ENCODE measurements at places on chromosomes 2 and 18.

DNA sequence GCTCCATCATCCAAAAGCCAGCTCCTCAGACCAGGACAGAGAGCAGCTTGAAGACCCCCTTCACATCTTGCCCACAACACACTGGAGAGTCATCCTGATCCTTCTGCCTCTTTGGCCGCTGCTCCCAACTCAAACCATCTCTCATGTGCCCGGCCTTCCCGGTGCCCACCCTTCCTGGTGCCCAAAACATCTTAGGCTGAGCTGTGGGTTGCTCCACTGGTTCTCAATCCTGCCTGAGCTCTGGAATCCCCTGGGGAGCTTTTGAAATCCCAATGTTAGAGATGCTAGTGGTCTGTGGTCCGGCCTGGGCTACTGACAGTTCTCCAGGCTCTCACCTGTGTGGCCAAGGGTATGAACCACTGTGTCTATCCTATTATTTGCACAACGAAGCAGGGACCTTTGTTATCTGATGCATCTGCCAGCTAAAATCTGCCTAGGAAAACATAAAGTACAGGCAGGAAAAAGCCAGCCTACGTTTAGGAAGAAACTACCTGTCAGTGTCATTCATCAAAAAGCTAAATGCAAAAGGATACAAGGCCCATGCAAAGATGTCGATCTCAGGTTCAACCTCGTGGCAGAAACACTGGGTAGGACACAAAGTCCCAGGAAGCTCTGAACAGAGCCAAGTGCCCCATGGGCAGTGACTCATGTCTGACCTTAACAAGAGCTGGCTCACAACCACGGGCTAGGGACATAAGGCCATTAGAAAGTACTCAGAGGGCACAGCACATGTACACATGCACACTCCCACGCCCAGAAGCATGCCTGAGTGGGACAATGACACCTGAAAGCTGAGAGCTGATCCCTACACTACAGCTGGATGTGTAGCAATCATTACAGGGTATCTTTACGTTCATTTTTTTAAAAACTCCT, 30.8 kb downstream of the TBC1D8 start:
- DNase-seq = peak; percentile 81

DNA sequence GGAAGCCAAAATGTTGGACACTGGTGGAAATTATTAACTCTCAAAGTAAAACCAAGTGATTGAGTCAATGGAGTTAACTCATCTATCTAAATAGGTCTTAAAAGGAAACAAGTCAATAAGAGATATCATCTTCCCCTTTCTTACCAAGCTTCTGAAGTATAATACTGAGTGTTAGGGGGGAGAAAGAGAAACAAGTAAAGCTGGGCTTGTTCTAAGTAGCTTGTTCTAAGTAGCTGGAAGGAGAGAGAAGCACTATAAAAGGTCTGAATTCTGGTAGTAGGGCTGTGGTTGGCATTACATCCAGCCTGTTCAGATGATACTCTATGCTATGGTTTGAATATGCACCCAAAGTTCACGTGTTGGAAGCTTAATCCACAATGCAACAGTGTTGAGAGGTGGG, 26.8 kb downstream of the YES1 start:
- no peak for DNase-seq

GRCh38 chr18:55738483-55739114, 150.6 kb upstream of the TCF4 start:
- DNase-seq = no peak

GRCh38 chr2:191646163-191646902, 31.6 kb upstream of the NABP1 start:
- DNase-seq = no peak

- DNase-seq = no peak
Measured at GRCh38 chr2:219918254-219918653, 290.8 kb downstream of the SLC4A3 start.

DNA sequence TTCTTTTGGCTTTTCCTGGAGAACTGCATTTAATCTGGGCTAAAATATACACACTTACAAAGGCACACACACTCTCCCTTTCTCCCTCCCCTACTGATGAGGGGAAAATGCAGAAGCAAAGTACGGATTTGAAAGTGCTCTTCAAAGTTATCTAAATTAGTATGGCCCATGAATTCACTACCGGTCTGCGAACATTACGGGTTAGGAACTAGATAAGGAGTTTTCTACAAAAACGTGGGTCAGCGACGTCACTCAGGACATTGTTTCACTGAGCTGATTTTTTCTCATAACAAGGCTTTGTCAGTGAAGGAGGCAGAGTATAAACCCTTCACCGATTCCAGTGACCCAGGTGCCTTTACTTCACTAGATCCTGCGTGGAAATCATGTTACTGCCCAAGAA, 47.3 kb downstream of the COA5 start:
- DNase-seq = no peak

DNA sequence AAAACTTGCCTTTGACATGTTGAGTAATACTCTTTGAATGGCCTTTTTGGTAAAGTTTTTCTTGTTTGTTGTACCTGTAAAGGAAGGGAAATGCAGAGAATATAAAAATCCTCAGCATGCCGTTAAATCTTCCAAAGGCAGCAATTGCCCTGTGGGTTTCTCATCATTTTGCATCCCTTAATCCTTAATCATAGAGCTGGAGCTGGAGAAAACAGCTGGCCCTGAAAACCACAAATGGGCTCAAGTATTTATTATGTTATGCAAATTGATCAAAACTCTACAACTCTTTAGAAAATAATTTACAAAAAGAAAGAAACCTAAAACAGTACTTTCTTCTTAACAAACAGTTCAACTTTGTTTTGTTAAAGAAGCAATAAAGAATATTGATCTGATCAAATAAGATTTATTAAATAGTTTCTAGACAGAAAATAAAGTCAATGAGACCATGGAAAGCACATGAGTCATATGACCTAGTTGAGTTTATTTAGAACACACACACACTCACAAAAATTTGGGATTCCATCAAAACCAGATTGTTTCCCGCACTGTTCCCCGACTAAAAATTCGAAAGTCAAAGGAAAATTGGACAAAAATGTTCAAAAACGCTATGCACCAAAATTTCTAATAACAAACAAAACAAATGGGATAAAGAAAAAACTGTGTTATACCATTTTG, 309.0 kb downstream of the GULP1 start:
- DNase-seq = no peak

GRCh38 chr2:229057976-229058553, 213.0 kb downstream of the PID1 start:
- DNase-seq = no peak

- peak; percentile 79 for DNase-seq
Measured at GRCh38 chr2:28510184-28510583, 14.3 kb downstream of the PLB1 start.

DNA sequence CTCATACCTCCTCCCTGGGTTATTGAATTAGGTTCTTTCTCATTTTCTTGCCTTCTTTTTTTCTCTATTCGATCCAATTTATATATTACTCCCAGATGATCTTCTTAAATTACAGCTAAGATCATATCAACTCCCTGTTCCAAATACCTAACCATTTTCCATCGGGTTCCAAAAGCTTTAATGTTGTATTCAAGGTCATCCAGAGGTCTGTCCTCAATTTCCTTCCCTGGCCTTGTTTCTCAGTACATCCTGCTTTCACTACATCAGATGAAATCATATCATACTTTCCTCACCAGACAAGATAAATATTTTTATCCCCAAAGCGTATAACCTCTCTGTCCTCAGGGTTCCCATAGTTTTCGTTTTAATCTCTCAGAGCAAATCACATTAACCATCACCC, 36.3 kb upstream of the GREB1L start:
- DNase-seq = no peak

DNA sequence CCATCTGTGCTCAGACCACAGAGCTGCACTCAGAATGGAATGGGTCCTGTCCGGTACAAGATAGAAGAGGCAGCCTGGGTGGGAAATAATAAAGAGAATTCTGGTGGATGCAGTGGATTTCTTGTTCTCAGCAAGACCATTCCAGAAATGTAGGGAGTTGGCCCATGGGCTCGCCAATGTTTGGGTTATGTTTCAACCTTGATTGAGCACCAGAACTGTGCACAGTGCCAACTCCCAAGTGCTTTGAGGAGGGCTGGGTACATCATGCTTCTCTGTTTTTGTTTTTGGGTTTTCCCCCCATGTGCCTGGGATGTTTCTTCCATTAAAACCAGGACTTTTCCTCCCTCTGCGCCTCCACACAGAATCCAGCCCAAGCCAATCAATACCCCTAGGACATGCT, 304.1 kb downstream of the TNS1 start:
- no peak for DNase-seq

- DNase-seq = no peak
Measured at GRCh38 chr2:162887902-162888301, 49.3 kb upstream of the KCNH7 start.

DNA sequence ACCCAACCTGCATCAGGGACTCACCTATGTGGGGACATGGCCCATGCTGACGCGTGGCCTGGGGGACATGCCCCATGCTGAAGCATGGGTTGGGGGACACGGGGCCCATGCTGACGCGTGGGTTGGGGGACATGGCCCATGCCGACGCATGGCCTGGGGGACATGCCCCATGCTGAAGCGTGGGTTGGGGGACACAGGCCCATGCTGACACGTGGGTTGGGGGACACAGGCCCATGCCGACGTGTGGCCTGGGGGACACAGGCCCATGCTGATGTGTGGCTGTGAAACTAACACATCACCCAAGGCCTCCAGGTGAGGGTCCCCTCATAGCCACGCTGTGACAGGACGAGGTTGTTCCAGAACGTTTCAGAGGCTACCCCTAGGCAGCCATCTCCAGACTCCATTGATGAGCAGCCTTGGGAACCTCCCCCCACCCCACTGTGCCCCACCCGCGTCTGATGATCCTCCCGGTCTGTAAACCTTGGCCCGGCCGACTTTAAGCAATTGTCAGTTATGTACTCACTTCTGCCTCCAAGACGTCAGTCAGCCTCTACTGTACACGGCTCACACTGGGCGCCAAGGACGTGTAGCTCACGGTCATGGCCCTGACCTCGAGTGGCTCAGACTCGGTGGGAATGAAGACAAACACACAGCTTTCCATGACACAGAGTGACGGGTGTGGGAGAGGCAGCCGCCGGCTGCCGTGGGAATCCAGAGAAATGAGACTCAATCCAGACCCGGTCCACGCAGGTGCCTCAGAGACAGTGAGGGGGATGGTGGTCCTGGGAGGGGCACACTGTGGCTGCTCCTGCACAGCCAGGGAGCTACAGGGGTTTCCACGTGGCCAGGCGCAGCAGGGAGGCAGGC, 50.2 kb upstream of the SLC66A3 start:
- DNase-seq = no peak

DNA sequence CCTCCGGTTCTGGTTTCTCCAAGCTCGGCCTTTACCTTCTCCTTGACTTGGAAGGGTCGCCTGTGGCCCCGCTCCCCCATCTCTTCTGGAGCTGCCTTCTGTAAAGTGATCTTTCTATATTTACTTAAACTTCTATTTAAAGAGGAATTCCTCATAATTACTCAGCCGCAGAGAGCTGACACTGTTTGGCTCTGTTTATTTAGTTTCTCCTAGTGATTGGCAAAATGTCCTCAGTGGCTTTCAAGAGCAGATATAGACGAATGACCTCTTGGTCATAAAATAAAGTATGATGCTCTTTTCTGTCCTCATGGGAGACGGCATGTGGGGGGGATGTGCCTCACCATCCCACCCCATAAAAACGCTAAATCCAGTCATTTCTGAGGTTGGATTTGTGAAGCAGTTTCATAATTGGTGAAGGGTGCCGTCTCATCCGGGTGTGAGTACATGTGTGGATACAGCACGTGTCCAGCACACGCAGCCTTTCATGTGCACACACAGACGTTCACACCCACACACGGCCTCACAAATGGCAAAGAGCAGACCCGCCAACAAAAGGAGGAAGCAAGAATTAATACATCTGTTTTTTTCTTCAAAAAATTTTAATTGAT, 43.4 kb upstream of the SMAD7 start:
- peak; percentile 6 for DNase-seq

DNA sequence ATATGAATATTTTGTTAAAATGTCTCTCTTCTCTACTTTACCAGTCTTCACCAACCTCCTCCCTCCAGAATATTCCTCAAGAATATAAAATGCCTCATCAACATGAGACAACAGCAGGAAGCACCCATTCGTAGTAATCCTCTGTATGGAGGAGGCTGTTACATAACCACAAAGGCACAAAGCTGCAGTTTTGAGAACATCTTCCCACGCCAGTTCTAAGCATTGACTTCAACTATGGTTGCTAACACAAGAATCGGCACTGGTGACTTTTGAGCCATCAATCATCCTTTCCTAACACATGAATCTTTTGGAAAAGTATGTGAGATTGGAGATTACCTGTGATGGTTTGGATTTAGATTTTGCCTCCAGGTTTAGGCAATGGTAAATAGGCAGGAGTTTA, 54.9 kb upstream of the CYP1B1 start:
- DNase-seq = no peak

DNA sequence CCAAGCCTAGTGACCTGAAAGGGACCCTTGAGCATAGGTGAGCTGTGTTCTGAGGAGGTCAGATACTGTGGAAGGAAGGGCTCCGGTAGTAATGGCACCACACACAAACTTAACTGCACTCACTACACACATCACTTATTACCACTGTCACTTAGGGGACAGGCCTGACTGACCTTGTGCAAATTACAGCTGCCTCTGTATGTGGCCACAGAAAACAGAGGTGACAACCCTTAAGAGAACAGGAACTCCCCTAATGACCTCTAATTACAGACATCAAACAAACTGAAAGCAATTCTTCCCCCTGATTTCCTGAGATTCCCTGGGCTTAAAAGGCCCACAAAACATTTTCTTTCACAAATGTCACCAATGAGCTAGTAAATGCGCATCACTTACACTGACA, 360.6 kb downstream of the RND3 start:
- DNase-seq = no peak

Measured in NCI-H2029 (cell line).